Anterior cingulate cortex (tissue), 58 donors: ENCODE measurements at places on chromosomes 13 and 19.

DNA sequence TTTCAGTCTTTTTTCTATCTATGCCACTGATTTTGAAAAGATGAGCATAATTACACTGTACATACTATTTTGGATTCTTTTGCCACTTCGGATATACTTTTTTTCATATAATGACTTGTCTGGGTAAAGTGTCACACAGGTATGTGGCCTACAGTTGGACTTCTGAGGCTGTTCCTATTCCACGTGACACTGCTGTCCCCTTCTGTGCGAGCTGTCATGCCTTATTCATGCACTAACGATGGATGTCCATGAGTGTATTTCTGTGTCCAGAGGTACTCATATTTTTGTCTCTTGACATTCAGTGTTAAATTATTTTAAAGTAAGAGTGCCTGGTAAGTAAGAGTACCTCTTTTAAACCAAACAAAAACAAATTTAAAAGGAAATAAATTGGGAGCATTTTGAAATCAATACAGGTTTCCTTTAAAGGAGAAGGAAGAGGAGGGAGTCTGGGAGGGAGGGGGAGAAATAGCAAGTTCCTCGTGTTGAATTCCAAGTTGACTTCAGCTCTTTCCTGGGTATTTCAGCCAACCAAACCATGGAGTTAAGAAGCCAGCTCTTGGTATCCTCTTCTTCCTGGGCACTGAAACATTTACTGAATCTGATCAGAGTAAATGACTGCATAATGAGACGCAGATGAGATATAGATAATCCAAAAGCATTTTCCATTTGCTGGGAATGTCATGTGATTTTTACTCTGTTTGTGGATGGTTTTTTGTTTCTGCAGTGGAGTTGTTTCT lies 61.3 kb downstream of the TNFRSF19 start:
- no peak for DNase-seq

DNA sequence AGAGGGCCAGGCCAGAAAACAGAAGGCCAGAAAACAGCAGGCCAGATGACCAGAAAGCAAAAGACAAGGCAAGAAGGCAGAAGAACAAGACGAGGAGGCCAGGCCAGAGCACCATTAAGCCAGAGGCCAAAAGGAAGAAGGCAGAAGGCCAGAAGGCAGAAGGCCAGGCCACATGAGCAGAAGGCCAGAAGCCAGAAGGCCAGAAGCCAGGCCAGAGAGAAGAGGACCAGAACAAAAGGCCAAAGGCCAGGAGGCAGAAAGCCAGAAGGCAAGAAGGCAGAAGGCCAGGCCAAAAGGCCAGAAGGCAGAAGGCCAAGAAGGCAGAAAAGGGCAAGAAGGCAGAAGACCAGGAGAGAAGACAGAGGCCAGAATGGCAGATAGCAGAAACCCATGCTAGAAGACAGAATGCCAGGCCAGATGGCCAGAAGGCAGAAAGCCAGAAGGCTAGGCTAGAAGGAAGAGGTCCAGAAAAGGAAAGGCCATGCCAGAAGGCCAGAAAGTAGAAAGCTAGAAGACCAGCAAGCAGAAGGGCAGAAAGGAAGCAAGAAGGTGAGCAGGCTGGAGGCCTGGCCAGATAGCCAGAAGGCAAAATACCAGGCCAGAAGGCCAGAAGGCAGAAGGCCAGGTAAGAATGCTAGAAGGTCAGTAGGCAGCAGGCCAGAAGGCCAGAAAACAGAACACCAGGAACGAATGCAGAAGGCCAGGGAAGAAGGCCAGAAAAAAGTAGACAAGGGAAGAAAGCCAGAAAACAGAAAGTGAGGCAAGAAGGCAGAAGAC lies 187.6 kb downstream of the TUBA3C start:
- DNase-seq: no peak

- no peak for DNase-seq
Measured at GRCh38 chr13:44667943-44668342, 91.8 kb upstream of the TSC22D1 start.

DNA sequence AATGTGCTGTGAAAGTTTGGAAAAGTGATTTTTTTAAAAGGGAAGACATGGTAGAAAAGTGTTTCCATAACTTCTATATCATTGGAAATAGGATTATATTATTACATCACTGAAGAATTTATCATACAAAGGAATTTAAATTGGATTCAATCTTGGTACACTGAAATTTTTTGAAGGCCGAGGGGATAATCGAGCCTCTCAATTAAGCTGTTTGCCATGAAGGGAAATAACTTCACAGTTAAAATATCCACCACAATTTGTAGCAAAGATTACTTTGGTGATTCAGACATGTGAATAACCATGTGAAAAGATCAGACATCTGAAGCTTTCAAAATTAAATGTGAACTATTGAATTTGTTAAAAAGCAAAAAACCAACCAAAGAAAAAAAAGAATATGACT lies 215.3 kb downstream of the KLF5 start:
- no peak for DNase-seq

DNA sequence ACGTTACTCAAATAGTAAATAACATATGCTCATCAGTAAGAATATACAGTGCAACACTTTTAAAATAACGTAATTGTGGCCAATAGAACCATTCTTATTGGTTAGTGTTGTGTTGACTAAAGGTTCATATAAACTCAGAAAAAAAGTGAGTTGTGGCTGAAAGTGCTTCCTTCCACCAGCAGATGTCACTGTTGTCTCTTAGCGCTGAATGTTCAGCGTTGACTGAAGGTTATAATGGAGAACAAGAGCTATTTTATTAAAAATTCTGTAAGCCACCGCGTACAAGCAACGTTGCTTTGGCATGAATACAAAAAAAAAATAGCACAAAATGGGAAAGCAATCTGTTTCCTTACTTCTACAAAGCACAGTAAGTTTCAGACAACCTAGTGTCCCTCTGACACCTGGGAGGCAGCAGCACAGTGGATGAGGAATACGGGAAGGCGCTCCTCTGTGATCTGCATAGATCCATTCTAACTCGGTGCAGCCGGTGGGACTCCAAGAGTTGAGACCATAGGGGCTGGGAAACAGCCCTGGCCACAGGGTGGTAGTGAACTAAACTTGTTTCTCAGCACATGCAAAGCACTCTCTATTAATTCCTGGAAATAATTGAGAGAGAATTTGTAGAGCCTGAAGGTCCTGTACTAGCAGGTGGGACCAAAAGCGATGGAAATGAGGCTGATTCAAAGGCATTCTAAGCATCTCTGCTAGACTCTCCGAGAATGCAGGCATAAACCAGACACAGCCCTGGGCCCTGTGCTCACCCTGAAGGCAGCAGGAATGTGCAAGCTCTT lies 23.9 kb upstream of the OXGR1 start:
- DNase-seq: no peak

DNA sequence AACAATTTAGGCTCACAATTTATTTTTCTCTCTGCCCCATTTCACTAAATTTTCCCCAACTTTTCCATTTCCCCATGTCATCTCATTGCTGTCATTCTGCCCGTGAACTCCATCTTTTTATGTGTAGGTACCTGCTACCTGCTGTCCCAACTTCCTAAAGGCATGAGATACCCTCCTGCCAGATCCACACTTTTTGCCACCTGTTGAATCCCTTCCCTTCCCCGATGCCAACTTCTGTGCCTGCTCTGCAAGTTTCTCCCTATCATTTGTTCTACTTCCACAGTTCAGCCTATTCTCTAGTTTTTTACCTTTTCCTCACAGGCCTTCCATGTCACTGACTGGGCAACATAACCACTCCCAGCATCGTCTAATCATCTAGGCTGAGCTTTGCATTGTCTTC lies 607.5 kb upstream of the KLF12 start:
- DNase-seq: no peak

GRCh38 chr19:34598217-34599155 lies 78.5 kb downstream of the SCGB2B2 start:
- DNase-seq: no peak

- no peak for DNase-seq
Measured at GRCh38 chr13:30172593-30173302, 134.6 kb downstream of the KATNAL1 start.

DNA sequence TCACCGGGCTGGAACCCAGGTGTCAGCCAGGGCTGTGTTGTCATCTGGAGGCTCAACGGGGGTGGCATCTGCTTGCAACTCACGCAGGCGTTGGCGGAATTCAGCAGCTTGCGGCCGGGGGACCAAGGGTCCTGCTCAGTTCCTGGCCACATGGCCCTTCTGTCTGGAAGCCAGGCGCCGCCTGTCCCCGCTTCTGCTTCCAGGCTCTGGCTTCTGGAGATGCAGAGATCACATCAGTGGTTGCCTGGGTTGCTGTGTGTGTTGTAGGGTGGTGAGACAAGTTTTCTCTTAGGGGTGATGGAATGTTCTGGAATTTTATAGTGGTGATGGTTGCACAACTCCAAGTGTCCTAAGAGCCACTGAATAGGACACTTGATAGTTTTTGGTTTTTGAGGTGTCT lies 5.0 kb downstream of the ADAT3 start:
- peak; percentile 30 for DNase-seq

GRCh38 chr19:53882391-53883050 lies 524 bp downstream of the PRKCG start:
- DNase-seq: no peak

GRCh38 chr13:46913757-46914156 lies 16.9 kb upstream of the HTR2A start:
- DNase-seq: no peak

- no peak for DNase-seq
Measured at GRCh38 chr19:17137417-17137816, 61.8 kb downstream of the MYO9B start.

DNA sequence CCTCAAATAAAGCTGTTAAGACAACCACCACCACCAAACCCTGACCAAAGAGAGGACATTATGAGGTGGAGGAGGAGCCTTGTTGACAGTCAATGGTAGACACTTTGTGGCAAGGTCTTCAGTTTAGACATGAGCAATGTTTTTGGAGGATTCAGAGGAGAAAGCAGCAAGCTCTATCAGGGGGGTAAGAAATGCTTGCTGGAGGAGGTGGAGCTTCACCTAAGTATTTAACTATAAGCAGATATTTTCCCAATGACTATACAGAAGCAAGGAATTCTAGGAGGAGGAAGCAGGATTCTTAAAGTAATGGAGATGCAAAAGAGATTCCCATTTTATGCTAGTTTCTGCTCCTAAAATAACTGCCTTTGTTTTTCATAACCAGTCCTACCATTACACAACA lies 74.2 kb downstream of the TRPC4 start:
- DNase-seq: no peak

DNA sequence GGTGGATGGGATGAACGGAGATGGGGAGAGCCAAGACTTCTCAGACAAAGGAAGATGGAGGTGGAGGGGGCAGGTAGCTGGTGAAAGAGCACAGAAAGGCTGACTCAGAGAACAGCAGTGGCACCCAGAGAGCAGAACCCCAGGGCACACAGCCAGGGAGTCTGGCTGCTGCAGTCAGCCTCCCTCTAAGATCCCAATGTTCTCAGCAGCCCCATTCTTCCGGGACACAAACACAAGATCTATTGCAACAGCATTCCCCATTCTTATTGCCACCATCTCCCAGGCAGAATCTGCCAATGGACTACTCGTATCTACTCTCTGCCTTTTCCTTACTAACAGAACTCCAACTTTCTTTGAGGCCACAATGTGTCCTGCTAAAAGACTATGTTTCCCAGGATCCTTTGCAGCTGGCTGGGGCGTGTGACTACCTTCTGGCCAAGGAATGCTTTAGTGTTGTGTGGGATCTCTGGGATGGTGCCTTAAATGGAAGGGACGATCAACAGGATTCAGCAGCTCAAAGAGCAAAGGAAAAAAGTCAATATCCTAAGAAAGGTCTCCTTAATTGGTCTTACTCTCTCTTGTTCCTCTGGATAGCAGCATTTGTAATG lies 7.5 kb downstream of the THAP8 start:
- peak; percentile 7 for DNase-seq

DNA sequence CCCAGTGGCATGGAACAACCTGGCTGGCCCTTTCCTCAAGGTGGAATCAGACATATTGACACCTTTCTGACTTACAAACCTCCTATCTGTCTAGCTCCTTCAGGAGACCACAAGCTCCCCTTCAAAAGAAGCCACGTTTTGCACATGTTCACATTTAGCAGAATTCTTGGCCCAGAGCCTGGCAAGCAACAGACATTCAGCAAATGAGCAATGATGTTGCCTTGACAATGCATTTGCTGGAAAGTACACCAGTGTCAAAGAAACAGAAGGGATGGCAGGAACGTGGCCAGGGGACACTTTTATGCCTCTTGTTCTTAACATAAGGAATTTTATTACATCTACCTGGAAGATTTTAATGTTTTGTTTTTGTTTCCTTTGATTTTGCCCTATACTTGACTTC lies 85.5 kb upstream of the FGF14 start:
- no peak for DNase-seq

GRCh38 chr19:6068711-6069110 lies 41.6 kb downstream of the RFX2 start:
- DNase-seq: no peak

DNA sequence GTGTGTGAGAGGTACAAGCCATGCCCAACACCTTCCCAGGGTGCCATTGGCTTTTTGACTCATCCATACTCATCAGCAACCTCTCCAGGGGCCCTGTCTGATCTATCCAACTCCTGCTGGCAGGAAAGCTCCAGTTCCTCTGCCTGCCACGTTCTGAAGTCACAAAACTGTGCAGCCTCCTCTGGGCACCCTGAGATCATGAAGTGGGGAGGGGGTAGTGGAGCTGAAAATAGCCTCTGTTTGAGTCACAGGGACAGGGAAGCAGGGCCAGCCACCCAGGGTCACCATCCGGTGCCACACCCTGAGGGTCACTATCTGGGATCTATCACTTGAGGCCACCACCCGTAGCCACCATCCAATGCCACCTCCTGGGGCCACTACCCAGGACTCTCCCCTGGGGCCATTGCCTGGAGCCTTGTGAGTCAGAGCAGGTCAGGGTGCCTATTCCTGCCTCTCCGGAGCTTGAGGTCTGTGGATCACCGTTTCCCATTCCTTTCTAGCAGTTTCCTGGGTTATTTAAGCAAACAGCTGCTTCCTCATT lies 172.1 kb downstream of the NUFIP1 start:
- DNase-seq: no peak

- DNase-seq: no peak
Measured at GRCh38 chr13:102295316-102296048, 106.4 kb downstream of the FGF14 start.

- DNase-seq: no peak
Measured at GRCh38 chr19:1395194-1396018, 5.9 kb downstream of the GAMT start.

- no peak for DNase-seq
Measured at GRCh38 chr19:7772752-7773291, 9.8 kb downstream of the CLEC4M start.

- DNase-seq: peak; percentile 14
Measured at GRCh38 chr19:56105090-56105701, 15.9 kb downstream of the ZNF787 start.

- no peak for DNase-seq
Measured at GRCh38 chr19:19551853-19552192, 13.8 kb downstream of the CILP2 start.

- DNase-seq: no peak
Measured at GRCh38 chr13:112807653-112808376, 118.0 kb downstream of the ATP11A start.

GRCh38 chr13:98199480-98199879 lies 22.4 kb upstream of the RNF113B start:
- no peak for DNase-seq

DNA sequence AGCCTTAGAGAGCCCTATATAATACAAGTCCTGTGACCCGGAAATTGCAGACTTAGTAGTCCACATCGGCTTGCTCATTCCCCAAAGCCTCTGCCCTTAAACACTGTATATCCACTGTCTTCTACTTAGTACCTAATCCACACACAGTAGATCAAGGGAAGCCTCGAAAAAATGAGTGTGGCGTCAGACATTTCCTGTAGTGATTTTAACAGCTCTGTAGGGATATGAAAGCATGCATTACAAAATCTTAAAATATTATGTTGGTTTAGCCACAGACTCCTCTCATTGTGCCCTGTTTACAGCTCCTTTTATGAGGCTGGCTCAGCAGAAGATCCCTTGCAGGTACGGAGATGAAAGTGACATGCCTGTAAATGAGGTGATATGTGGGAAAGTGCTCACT lies 416.3 kb downstream of the LIG4 start:
- DNase-seq: no peak
